ENCODE measurements at places on chromosomes 12 and 14. TPM values are rescaled to one million over a fixed set of nuclear protein-coding genes. Genes with fewer than 3 reads are reported as not detected.

OR4Q2 gene
- not detected for total RNA-seq

SLCO1B3 gene
- total RNA-seq = not detected

SOX5 gene
- 17.6 TPM for total RNA-seq

METTL1 gene
- 8.9 TPM for total RNA-seq

OXA1L gene
- 88.8 TPM for total RNA-seq

KLRC2 gene
- total RNA-seq = 0.31 TPM

KRT71 gene
- not detected for total RNA-seq

TCL1A gene
- total RNA-seq = not detected

INHBE gene
- not detected for total RNA-seq

RTL1 gene
- not detected for total RNA-seq

ZC2HC1C gene
- total RNA-seq = 0.62 TPM

IRAK3 gene
- total RNA-seq = 9.0 TPM

CCDC175 gene
- not detected for total RNA-seq

PPP4R4 gene
- total RNA-seq = not detected

YBX3 gene
- total RNA-seq = 121 TPM

P2RX2 gene
- not detected for total RNA-seq

CPSF6 gene
- total RNA-seq = 29.0 TPM

PKP2 gene
- under 0.01 TPM for total RNA-seq

ACSM4 gene
- total RNA-seq = not detected

CD163 gene
- total RNA-seq = not detected

SYNE3 gene
- 8.3 TPM for total RNA-seq

RNASE3 gene
- total RNA-seq = not detected

SLC15A5 gene
- not detected for total RNA-seq

NANOG gene
- total RNA-seq = 1.0 TPM

MIP gene
- total RNA-seq = not detected

HOXC6 gene
- total RNA-seq = 2.2 TPM

TAS2R8 gene
- not detected for total RNA-seq

SPIC gene
- total RNA-seq = not detected

TRPV4 gene
- 0.73 TPM for total RNA-seq

USP44 gene
- total RNA-seq = 0.33 TPM

AICDA gene
- not detected for total RNA-seq

MANSC1 gene
- total RNA-seq = 4.1 TPM

CDKN3 gene
- 44.7 TPM for total RNA-seq

AKAP5 gene
- 0.34 TPM for total RNA-seq

CPNE8 gene
- 26.9 TPM for total RNA-seq

PROX2 gene
- not detected for total RNA-seq

ETV6 gene
- 20.1 TPM for total RNA-seq

ZNF10 gene
- total RNA-seq = 8.4 TPM

CDKN1B gene
- 57.3 TPM for total RNA-seq

HCAR2 gene
- total RNA-seq = under 0.01 TPM

ERP27 gene
- total RNA-seq = not detected

NDUFA12 gene
- total RNA-seq = 101 TPM

PELI2 gene
- 6.5 TPM for total RNA-seq

C3AR1 gene
- total RNA-seq = 4.8 TPM

CIDEB gene
- total RNA-seq = 4.4 TPM

CCDC184 gene
- under 0.01 TPM for total RNA-seq

CMTM5 gene
- 0.69 TPM for total RNA-seq

ENTPD5 gene
- total RNA-seq = 9.9 TPM

MORN3 gene
- total RNA-seq = not detected

SLC39A2 gene
- total RNA-seq = not detected

CD9 gene
- 294 TPM for total RNA-seq

RD3L gene
- not detected for total RNA-seq

LRRC10 gene
- not detected for total RNA-seq

LRTM2 gene
- total RNA-seq = not detected

LMO3 gene
- 3.3 TPM for total RNA-seq

RNU6-7 gene
- total RNA-seq = not detected

GIT2 gene
- total RNA-seq = 39.0 TPM

PPP2R5C gene
- 132 TPM for total RNA-seq

KRT85 gene
- not detected for total RNA-seq
